Left lung (tissue), 14 donors: ENCODE measurements at places on chromosomes 2 and 18. TPM values are rescaled to one million over a fixed set of nuclear protein-coding genes. Genes with fewer than 3 reads are reported as not detected.

Gene MSTN
- 0.51 TPM for polyA plus RNA-seq

Gene CNRIP1
- 49.9 TPM for polyA plus RNA-seq

Gene AP1S3
- 4.3 TPM for polyA plus RNA-seq

Gene SLC9A4
- 0.08 TPM for polyA plus RNA-seq

Gene UGT1A1
- polyA plus RNA-seq, result 0.17 TPM

GRCh38 chr18:71116535-71116934 is 827.7 kb downstream of the SOCS6 start:
- peak; percentile 8 for DNase-seq

- no peak for DNase-seq
Observed at GRCh38 chr2:26324903-26325302, 21.0 kb upstream of the SELENOI start.

DNA sequence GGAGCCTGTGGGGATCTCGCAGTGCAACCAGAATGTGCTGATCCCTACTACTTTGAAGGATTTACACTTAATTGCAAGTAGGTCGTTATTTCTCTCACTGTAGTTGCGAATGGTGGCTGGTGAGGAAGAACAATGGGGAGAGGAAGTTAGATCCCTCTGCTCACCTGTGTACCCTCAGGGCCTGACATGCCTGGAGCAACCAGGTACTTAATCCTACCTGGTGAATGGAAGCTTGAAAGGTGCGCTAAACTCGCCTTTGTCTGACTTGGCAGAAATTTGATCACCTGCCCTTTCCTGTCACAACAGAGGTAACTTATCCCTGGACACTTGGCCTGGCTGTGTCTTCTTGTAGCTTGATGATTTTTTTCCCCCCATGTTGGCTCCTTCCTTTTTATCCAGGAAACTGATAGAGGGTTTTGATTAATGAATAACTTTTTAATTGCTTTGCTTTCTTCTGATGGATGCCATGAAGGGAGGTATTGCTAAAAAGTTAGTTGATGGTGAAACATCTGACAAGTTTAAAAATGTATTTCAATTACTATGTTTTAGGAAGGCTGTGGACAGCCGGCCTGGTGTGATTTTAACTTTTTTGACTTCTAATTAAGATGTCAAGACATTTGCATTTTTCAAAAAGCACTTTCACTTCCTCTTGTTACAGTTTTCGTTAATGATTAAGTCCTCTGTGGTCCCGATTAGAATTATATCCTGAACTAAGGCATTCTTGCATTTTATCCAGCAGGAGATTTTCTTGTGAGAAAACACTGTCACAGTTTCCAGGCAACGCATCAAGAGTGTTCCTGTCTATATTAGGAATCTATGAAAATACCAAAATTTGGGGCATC is 9.2 kb downstream of the SGPP2 start:
- no peak for DNase-seq

- DNase-seq, result peak; percentile 79
Observed at GRCh38 chr18:12086249-12086648, 7.4 kb upstream of the ANKRD62 start.

- DNase-seq, result peak; percentile 85
Observed at GRCh38 chr2:143776526-143777297, 647.5 kb downstream of the ARHGAP15 start.

DNA sequence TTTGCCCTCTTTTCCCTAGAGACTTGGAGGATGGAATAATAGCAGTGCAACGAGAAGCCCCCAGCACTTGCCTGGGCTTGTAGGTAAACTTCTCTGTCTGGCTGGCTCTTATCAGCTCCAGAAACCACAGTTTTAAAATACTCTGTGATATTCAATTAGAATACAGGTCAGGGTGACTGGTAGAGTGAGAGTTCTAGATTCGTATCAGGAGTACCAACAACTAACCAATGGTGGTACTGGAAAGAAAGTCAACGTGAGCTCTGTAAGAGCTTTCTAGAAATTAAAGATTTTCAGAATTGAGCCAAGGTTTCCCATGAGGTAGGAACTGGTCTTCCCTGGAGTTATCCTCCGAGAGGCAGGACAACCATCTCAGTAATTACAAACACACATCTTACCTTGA is 216.9 kb downstream of the NYAP2 start:
- no peak for DNase-seq

DNA sequence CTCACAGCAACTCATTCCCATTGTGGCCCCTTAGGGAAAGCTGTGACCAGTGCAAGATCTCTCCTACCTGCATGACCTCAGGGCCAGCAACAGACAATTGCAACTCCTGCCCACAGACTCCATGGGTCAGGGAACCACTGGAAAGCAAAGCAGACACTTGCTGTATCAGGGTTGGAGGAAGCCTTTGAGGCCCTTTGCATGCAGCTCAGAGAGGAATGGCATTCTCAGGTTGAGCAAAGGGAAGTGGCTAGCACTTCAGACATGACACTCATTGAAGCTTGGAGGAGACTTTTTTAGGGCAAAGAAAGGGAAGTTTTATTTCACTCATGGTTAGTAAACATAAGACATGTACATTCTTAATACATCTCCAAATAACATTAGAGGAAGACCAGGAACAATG is 22.1 kb downstream of the IL1F10 start:
- DNase-seq, result no peak

- no peak for DNase-seq
Observed at GRCh38 chr2:99386011-99386410, 48.8 kb downstream of the EIF5B start.

- DNase-seq, result no peak
Observed at GRCh38 chr18:54020966-54021365, 203.5 kb downstream of the MBD2 start.

- no peak for DNase-seq
Observed at GRCh38 chr2:146506851-146507250, 1338.0 kb upstream of the ACVR2A start.

DNA sequence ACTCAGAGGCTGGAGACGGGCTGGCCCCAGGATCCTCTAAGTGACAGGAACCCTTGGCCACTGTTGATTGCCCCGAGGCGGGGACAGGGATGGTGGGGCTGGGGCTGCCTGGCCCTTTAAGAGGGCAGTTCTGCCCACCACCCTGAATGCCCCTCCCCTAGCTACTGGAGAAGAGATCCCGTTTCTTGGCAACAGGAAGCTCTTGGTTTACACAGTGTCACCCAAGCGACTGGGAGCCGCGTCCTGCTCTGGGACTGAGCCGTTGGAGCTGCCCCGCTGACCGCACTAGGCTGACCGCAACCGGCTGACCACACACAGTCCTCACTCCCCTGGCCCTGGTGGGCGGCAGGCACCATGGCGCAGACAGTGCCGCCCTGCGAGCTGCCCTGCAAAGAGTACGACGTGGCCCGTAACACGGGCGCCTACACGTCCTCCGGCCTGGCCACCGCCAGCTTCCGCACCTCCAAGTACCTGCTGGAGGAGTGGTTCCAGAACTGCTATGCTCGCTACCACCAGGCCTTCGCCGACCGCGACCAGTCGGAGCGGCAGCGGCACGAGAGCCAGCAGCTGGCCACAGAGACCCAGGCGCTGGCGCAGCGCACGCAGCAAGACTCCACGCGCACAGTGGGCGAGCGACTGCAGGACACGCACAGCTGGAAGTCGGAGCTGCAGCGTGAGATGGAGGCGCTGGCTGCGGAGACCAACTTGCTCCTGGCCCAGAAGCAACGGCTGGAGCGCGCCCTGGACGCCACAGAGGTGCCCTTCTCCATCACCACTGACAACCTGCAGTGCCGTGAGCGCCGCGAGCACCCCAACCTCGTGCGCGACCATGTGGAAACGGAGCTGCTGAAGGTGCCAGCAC is at the start of gene TEKT4:
TEKT4 (plus strand) TSS at position 205 of the 862 bp plus-strand sequence; CDS start at position 355, 150 bp downstream.
- peak; percentile 25 for DNase-seq

- DNase-seq, result peak; percentile 85
Observed at GRCh38 chr18:34224423-34225217, at the start of gene NOL4. Gene NOL4, minus strand, starts transcription at chr18:34224913. Its CDS starts 1,660 bp downstream, at chr18:34223253.

DNA sequence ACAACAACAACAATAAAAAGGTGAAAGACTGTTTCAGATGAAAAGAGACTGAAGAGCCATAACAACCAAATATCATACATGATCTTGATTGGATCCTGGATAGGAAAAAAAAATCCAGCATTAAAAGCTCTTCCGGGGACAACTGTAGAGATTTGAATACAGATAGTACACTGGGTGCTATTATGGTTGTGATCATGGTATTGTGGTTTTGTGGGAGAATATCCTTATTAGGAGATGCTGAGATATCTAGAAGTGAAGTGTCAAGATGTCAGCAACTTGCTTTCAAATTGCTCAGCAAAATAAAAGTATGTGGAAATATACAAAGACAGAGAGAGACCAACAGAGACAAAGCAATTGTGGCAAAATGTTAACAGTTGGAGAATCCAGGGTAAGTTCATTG is 15.5 kb upstream of the SPATA3 start:
- DNase-seq, result no peak

DNA sequence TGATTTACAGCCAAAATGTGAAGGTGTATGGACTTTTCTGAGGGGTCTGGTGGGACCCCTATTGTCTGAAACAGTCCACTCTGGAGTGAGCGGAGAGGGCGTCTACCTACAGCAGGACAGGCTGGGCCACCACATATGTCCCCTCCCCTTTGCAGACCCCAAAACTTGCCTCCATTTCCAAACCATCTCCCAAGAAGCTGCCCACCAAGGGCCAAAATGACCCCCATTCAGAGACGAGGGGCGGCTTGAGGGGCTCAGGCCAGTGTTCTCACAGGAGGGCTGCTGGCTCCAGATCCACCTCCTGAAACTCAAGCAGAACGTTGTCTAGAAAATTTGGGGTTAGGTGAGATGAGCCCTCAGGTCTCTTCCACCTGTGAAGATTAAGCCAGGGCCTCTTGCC is 161.1 kb upstream of the SALL3 start:
- no peak for DNase-seq

DNA sequence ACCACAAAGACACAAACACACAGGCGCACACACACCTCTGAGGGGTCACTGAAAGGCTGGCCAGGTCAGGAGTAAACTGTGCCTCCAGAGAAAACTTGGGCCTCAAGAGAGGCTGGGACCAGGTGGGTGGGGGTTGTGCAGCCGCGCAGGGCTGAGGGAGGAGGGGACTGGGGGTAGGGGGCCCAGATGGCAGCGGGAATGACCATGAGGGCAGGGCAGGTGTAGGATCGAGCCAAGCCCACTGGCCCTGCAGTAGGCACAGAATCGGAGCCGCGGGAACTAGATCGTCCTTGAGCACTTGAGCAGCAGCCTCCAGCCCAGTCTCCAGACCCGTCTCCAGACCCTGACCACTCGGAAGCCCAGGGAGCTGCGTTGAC is 36.8 kb downstream of the ANKMY1 start:
- DNase-seq, result no peak

DNA sequence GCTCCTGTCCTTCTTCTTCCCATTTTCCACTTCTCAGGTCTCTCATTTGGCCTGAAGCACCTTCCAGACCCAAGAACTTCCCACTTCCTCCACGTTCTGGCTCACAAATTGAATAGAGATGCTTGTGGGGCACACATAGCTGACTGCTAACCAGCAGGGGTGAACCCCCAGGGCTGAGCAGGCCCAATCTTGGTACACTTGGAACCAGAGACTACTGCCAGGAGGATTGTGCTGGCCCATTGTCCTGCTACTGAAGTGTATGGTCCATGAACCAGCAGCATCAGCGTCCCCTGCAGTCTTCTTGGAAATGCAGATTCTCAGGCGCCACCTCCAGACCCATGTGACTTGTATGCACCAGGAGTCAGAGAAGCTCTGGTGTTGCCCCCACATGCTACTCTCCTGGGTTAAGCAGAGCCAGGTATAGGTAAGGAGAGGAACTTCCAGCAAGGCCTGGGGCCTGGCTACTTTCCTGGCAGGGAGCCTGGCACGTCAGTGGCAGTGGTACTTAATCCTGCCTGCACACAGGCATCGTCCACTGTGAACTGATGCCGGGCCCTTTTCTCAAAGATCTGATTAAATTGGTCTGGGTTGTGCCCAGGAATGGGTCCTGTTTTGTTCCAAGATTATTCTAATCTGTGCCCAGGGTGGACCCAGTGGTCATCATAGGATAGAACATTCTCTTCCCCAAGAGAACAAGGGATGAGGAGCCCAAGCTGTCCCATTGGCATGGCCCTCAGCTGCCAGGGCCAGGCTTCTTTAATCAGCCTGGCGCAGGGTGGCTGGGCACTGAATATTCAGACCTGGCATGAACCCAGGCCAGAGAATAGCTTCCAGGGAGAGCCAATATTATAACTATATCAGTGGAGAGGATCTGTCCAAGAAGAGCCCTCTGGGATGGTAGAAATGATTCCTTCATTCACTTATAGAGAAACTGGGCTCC is 248.7 kb downstream of the SOX11 start:
- DNase-seq, result no peak
